ENCODE measurements at places on chromosomes 7 and 10. TPM values are rescaled to one million over a fixed set of nuclear protein-coding genes. Genes with fewer than 3 reads are reported as not detected.
A peak's percentile ranks its signal among the peaks of the same experiment; 100 is the strongest.

GRCh38 chr7:11767148-11767547, 64.8 kb downstream of the THSD7A start:
- no peak for DNase-seq

GRCh38 chr10:35668865-35669650, 27.0 kb upstream of the FZD8 start:
- no peak for DNase-seq

DNA sequence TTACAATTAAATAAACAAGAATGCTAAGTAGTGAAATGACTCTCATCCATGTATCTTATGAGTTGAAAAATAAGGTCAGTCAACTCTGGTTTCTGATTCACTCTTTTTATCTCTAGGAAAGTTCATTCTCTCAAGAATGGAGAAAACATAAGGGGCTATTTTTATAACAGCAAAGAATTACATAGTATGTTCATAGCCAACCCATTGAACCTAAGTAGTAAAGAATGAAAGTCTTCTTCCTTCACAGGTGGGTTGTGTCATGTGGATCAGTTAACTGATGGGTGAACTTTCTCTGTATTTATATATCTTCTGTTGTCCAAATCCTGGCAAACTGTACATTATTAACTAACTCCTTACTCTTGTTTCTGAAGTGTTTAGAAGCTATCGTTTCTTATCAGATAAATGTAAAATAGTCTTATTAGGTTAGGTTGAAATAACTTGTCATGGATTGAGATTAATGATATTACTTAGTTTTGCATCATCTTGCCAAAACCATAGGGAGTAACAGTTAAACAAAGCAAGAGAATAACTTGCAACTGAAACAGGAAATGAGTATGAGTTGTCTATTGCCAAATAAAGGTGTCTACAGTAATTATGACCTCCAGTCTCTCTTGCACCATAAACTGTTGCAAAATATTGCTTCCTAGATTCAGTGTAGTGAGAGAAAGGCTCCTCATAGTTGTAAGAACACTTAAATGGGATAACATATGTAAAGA, 86.8 kb downstream of the ANKRD7 start:
- DNase-seq = peak; percentile 6

DNA sequence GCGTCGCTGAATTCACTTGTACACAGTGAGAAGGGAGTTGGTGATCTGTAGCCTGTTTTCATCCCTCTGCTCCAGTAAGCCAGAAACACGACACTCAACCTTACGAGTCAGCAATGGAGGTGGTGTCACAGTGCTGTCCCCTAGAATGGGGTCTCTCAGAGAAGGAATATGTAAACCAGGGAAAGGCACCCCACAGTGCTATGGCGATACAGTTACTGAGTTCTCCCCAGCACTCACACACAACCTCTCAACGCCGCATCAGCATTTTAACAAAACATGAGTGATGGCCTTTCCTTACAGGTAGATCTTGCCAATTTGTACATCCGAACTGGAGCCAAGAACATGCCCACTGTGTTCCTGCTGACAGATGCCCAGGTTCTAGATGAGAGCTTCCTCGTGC, 196.3 kb downstream of the CDCA7L start:
- DNase-seq = no peak

DNA sequence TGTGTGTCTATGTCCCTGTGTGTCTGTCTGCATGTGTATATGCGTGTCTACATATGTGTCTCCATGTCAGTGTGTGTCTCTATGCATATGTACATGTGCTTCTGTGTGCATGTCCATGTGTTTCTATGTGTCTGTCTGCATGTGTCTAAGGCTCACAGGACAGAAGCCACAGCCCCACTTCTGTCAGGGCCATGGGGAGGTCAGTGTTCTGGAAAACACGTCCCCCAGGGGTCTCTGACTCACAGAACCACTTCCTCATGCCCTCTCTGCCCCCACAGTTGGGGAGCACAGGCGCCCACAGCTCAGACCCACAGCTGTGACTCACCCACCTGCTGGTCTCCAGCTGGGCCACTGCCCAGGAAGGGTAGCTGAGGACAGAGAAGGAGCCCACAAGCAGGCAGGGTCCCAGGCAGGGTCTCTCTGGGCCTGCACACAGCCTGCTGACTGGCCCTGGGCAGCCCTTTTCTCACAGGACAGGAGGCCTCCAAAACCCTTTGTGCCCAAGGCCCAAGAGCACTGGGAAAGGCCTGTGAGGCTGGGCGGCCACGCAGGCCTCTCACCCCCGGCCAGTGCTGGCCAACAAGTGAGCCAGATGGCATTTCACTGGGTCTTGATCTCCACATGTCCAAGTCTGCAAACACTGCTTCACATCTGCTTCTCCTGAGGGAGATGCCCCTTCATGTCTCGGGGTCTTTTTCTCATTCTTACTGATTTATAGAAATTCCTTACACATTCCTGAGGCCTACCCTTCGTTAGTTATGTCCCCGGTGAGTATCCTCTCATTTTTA, 102.9 kb upstream of the FAM20C start:
- DNase-seq = no peak

UPF2 gene
- 20.9 TPM for polyA plus RNA-seq

DNA sequence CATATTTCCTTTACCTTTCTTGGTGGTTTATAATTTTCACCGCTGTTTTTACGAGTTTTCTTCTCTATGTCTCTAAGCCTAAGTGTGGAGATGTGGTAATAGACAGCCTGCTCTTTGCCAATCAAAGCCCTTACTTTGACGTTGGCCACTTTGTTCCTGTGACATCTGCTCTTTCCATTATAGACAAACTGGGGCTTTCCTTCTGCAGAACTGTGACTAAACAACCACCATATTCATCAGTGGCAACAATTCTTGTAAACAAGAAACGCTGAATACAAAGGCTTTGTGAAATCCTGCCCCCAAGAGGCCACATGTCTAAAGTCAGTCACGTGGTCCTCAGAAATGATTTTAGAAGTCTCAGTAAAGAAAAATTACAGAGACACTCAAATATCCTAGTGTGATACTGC, 59.6 kb upstream of the CAPZA2 start:
- DNase-seq = no peak

DNA sequence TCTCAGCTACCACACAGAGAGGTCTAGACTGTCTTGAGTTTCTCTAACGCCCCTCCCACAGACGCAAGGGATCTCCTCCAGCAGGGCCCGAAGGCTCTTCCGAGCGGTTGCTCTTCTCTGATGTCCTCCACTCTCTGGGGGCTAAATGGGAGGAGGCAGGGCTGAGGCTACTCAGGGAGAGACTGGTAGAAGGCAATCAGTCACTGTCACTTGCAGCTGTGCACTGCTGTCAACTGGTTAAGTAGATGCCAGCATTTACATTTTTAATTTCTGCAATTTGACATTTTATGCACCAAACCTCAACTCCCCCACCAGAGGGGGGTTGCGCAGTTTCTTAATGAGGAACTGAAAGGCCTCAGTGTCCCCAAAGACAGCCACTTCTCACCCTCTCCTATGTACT, 442.8 kb downstream of the PLXNA4 start:
- DNase-seq = no peak

- no peak for DNase-seq
These were observed 26.1 kb downstream of the DYNC1I1 start for GRCh38 chr7:95798401-95798930.

EBLN1 gene
- not detected for polyA plus RNA-seq

- DNase-seq = no peak
These were observed 39.7 kb upstream of the STEAP4 start for GRCh38 chr7:88346357-88346756.

DNA sequence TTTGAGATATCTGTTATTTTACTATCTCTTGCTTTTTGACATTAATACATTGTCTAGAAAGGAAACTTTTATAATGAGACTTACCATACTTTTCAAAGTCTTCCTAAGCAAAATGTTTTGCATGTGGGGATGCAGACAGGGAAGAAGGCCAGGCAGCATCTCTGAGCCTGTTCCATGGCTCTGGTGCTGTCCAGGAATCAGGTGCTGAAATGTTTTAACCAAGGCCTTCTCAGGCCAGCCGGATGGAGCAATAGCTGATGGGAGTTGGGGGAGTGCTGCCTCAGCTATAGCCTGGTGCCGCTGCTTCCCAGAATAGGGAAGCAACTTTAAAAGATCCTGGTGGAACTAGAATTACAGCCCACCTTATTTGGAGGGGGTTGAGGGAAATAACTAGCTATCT, 38.5 kb downstream of the CRTAC1 start:
- peak; percentile 16 for DNase-seq

TLX1 gene
- polyA plus RNA-seq = 0.57 TPM

ZNF282 gene
- polyA plus RNA-seq = 25.1 TPM

GRCh38 chr10:72981882-72982529, 27.4 kb upstream of the PLA2G12B start:
- DNase-seq = no peak

DNA sequence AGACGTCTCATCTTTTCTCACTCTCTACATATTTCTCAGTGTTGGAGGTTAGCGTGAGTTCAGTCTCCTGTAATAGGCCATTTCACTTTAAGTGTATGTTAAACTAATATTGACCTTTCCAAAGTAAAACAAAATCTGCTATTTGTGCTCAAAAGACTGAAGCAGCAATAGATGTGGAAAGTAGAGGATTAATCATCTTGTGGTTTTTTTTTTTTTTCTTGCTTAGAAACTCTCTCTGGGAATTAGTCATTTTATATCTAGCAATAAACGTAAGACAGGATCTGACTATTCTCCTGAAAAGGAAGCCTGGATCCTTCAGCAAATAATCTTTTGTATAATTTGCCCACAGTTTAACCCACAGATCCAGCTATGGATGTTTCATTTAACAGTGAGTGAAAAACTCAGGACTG, 81.7 kb downstream of the NRP1 start:
- DNase-seq = no peak

CYP26C1 gene
- not detected for polyA plus RNA-seq

DNA sequence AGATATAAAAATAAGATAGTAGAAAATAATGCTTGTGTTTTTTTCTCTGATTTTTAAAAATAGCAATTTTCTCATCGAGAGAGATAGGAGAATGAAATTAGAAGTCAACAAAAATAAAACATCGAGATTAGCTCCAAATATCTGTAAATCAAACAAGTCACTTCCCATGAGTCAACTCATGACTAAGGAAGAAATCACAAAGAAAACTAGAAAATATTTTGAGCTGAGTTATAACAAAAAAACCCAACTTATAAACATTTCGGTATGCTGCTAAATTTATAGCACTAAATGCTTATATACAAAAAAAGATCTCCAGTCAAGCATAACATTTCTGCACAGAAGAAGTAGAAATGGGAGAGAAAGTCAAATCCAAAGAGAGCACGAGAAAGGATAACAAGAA, 140.1 kb downstream of the ITGA8 start:
- DNase-seq = no peak

DNA sequence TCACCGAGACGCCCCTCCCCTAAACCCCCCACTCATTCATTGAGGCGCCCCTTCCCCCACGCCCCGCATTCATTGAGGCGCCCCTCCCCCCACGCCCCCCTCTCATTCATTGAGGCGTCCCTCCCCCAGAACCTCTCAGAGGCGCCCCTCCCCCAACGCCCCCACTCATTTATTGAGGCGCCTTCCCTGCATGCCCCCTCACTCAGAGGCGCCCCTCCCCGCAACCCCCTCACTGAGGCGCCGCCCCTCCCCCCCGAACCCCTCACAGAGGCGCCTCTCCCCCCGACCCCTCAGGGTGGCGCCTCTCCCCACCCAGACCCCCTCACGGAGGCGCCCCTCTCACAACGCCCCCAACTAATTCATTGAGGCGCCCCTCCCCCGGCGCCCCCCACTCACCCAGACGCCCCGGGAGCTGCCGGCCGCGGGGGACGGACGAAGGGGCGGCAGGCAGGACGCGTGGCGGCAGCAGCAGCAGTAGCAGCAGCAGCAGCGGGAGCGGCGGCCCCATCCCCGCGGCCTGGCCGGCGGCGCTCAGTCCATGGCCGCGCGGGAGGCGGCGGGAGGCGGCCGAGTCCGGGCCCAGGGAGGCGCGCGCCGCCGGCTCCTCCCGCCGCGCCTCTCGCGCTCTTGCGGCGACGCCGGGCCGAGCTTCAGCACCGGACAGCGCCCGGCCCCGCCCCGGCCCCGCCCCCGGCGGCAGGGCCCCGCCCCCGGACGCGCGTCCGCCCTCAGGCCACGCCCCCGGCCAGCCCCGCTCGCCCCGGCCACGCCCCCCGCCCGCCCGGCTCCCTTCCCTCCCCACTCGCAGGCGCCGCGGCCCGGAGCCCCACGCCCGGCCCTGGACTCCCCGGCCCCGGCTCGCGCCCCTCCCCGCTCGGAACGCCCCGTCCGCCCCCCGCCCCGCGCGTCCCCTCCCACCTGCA, at the start of gene PTPRN2:
Gene PTPRN2, minus strand, starts transcription at position 662 of the 923 bp plus-strand sequence.
- peak; percentile 53 for DNase-seq

GRCh38 chr7:23469150-23469960, 936 bp downstream of the IGF2BP3 start:
- peak; percentile 46 for DNase-seq

GRCh38 chr10:33336582-33337325, 2.3 kb upstream of the NRP1 start:
- DNase-seq = no peak

LBX1 gene
- 0.03 TPM for polyA plus RNA-seq

DIP2C gene
- 16.5 TPM for polyA plus RNA-seq

DNA sequence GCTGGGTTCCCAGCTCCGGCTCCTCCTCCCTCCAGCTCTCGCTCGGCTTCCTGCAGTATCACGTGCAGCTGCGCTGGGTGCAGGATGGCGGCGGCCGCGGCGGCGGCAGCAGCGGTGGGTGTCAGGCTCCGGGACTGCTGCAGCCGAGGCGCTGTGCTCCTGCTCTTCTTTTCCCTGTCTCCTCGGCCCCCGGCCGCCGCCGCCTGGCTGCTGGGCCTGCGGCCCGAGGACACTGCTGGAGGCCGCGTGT, at the start of gene CNNM1:
Gene CNNM1, plus strand, starts transcription at position 53 of the 250 bp plus-strand sequence. Its CDS starts 32 bp downstream, at position 85.
- DNase-seq = peak; percentile 47

GNG11 gene
- 16.4 TPM for polyA plus RNA-seq

DNA sequence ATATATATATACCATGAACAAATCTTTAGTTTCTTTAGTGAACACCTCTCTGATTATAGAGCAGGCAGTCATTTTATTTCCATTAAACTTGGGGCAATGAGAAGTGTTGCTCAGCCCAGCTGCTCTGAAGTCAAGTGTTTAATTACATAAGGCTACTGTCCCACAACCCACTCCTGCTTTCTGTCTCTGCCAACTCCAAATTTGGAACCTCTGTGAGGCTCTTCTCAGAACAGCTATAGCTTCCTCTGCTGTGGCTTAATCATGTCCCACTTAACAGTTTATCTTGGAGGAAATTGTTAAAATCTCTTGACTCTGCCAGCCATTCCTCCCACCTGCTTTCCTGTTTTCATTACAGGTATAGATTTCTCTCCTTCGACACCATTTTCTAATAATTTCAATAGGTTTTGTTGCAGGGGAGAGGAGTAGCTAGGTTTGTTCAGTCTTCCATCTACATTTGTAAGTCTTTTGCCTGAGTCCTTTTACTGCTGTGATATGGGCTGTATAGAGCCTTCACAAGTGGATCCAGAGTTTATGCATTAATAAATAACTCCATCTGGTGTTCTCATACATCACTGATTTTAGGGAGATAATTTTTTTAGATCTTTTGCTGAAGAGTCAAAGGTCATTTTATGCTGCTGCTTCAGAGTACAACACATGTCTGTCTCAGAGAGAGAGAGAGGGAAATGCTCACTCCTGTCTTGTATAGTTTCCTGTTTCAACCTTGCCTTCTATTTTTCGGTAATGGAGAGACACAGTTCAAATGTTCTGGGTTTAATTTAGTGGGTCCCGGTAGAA, 170.4 kb downstream of the WNT2 start:
- peak; percentile 82 for DNase-seq

RAB18 gene
- 74.1 TPM for polyA plus RNA-seq

- DNase-seq = no peak
These were observed 266.7 kb upstream of the KLF6 start for GRCh38 chr10:4051641-4052151.
